Endothelial cell (in vitro differentiated cells): ENCODE measurements at places on chromosomes 4 and X.
A peak's percentile ranks its signal among the peaks of the same experiment; 100 is the strongest.

DNA sequence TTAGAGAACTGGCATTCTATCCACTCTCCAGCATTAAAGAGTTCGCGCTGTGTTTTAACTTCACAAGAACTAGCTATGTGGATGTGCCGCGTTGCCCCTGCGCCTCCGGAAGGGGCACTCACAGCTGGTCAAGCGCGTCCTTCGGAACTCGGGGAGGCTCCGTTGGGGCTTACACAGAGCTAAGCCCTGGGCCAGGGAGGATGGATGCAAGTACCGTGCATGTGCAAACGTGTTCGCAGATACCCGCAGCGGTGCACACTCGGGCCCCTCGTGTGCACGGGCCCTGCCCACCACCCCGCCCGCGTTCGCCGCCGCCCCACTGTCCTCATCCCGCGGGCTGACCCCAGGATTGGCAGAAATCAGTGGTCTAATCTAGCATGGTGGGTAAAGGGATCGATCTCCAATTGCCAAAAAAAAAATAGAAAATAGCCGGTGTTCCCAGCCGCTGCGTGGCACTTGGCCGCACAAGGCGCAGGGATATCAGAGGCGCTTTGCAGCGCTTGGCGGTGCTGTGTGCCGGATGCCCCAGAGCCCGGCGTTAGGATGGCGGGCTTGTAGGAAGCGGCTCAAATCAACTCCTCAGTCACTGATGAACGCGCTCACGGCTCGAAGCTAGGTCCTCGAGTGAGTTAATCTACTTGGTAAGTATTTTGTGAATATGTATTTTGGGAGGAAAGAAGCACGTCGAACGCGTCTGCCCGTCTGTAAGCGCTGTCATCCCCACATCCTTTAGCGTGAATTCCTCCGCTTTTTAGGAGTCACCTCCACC lies 989 bp upstream of the PCDH10 start:
- peak; percentile 52 for DNase-seq

DNA sequence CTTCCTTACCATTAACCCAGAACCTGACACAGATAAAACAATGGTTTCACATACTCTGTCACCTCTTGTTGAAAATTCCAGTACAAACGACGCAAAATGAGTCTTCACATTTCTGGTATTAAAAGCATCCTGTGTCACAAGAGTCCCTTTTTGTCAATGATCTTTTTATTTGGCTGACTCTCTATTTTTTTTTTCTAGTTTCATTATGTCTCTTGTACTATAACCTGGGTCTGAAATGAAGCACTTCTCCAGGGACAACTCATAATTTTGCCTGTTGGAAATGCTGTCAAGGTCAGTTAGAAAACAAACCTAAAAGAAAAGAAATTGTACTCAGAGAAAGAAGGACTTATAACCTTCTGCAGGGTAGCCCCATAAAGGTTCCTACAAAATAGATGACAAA lies 93.1 kb downstream of the NR3C2 start:
- DNase-seq = no peak

DNA sequence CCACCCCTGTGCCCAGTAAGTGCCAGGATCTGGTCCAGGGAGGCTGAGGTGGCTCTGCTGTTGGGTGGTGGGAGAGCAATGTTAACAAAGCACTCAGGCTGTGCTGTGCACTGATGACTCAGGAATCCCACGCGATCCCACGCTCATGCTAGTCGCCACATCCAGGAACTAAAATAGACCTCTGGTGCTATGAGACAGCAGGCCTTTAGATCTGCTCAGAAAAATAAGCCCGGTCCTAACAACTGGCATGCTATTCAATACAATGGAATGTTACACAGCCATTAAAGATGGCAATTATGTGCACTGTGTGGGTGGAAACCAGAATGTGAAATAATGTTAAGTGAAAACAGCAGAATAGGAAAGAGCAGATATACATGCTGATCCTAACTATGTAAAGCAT lies 26.0 kb downstream of the ARL13A start:
- no peak for DNase-seq

DNA sequence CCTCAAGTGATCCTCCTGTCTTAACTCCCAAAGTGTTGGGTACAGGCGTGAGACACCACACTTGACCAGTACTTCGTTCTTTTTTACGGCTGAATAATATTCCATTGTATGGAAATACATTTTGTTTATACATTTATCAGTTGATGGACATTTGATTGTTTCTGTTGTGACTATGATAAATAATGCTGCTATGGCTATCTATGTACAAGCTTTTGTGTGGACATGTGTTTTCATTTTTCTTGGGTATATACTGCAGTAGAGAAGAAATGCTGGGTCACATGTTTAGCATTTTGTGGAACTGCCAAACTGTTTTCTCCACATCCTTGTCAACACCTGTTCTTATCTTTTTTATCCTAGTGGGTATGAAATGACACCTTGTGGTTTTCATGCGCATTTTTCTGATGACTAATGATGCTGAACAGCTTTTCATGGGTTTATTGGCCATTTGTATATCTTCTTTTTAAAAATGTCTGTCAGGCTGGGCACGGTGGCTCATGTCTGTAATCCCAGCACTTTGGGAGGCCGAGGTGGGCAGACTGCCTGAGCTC lies 37.3 kb downstream of the SAT1 start:
- no peak for DNase-seq

GRCh38 chrX:22526339-22526738 lies 253.6 kb downstream of the CBLL2 start:
- DNase-seq = no peak

DNA sequence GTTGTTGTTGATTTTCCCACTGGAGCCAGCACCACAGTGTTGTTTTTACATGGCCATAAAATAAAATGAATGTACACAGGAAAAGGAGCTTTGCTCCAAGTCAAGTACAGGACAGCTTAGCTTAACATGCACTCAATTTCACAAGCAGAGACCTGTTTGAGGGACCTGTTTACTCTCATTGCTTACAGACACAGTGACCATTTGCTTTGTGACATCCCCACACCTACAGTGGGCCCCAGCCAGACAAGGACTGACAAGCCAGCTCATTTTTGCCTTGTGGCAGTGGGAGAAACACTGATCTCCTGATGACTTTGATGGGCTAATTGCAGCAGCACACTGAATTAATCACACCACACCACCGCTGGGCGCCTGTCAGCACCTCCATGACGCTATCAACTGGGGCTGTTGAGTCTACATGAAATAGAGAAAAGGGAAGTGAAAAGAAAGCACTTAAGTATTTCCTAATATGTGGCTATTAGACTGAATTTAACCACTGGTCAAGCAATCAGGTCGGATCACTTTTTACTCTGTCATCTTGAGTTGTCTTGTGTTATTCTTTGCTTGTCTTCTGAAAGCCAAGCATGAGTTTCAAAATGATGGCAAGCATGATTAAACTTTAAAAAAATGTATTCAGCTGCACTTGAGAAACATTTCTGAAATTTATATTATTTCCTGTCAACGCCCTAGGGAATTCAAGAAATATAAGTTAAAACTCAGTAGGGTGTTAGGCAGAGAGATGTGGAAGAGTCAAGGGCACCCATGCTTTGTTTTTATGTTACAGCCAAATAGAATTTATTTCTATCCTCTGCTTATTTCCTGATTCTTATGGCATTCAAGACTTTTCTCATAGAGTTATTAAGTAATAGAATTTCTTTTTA lies 557.7 kb downstream of the RAB28 start:
- no peak for DNase-seq

- DNase-seq = peak; percentile 46
These were observed 29.2 kb downstream of the EFHC2 start for GRCh38 chrX:44314259-44314734.

GRCh38 chr4:121599049-121599448 lies 97.7 kb downstream of the ANXA5 start:
- no peak for DNase-seq

GRCh38 chrX:44675362-44676024 lies 132.8 kb upstream of the FUNDC1 start:
- no peak for DNase-seq

GRCh38 chr4:184396570-184397515 lies 77.5 kb downstream of the IRF2 start:
- no peak for DNase-seq

DNA sequence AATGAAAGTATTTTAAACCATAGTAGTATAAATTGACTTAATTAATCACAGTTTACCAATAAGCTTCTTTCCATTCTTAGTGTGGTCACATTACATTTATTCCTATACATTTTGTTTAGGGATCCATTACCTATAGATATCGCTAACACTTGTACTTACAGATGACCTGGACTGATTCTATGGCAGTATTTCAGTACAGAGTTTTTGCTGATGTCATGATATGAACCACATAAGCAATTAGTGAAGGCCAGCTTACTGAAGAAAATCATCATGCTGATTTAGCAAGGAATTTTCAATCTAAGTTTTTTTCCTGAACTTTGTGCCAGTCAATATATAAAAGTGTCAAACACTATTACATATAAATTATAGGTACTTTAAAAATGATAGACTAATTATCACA lies 113.4 kb upstream of the HPGD start:
- no peak for DNase-seq

DNA sequence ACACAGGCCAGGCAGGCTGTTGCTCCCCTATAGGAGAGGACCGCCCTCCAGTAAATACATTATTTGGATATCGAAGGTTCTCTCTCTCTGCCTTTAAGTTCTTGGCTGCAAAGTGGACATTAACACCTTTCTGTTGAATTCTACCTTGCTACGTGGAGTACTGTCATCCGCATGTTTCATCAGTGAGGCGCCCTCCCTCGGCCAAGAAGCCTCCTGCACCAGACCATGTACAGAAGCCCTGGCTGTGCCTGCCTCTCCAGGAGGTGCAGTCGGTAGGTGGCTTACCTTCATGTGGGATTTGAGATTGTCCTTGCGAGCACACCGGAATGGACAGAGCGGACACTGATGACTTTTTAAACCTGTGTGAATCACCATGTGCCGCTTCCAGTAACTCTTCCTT lies 46.7 kb downstream of the ZNF827 start:
- peak; percentile 9 for DNase-seq

GRCh38 chr4:147029296-147029695 lies 83.6 kb upstream of the TTC29 start:
- no peak for DNase-seq

DNA sequence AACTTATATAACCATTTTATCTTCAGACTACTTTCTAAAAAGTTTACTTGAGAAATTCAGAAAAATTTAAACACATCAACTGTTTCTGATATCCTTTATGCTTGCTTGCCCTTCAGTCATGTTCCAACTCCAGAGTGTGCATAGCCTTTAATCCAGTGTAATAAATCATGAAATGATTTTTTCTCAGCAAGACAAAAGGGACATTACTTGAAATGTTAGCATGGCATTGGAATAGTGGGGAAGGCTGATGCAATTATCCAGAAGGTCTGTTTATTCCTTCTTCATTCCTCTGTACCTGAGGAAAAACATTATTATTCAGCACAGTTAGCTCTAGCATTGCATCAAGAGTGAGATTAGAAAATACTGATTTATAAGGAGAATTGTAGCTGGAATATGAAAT lies 209.9 kb downstream of the SLC7A11 start:
- no peak for DNase-seq

GRCh38 chr4:142683997-142684396 lies 162.1 kb downstream of the INPP4B start:
- DNase-seq = no peak

GRCh38 chr4:24473309-24473721 lies 111.0 kb downstream of the DHX15 start:
- DNase-seq = no peak

DNA sequence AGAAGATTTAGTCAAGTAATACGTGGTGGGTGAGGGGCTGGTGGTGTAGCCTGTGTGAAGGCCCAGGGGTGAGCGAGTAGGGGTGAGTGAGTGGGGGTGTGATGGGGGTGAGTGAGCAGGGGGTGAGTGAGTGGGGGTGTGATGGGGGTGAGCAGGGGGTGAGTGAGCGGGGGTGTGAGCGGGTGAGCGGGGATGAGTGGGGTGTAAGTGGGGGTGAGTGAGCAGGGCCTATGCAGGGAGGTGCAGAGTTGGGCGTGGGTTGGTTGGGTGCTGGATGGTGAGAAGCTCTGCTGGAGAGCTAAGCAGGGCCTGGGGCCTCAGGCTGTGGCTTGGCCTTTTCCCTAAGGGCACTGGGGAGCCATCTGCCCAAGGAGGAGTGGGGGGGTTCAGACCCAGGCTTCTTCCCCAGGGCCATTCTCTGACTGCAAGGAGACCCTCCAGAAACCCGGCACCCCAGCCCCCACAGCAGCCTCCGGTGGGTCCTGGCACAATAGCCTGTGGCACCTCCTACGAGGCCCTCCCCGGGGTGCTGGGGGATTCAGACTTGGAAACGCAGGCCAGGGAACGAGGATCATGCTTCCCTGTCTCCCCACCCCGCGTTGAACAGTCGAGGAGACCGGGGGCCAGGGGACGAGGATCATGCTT lies 30.4 kb downstream of the SH3TC1 start:
- no peak for DNase-seq

GRCh38 chrX:102684772-102685520 lies 27.3 kb upstream of the GPRASP2 start:
- no peak for DNase-seq

DNA sequence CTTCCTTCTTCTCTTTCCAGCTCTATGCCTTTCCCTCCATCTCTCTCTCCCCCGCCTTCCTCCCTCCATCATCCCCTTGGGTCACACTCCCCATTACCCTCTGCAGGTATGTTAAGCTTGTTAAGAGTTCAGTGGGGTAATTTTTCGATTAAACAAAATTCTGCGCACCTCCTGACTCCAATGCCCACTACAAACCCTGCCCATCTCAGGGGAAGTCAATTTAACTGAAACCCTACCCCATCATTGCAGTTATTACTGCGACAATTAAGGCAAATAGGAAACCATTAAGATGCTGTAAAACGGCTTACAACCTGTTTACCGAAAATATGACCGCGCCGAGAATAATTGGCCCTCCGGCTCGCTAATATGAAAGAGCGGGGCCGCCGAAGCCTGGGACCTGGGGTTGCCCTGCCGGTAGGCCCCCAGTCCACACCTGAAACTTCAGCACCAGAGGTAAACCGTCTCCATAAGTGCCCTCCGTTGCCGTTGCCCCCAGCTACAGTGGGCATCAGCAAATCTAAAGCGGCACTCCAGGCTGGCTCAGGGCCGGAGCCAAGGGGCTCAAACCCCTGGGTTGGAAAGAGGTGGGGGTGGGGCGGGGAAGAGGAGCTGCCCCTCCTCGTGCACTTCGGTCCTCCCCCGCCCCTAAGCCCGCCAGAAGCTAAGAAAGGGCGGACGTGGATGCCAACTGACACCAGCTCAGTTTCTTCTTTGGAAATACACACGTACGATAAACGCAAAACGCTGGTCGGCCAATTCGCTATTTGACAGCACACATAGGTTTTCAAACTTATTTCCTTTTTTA lies 4.8 kb downstream of the ARX start:
- no peak for DNase-seq

DNA sequence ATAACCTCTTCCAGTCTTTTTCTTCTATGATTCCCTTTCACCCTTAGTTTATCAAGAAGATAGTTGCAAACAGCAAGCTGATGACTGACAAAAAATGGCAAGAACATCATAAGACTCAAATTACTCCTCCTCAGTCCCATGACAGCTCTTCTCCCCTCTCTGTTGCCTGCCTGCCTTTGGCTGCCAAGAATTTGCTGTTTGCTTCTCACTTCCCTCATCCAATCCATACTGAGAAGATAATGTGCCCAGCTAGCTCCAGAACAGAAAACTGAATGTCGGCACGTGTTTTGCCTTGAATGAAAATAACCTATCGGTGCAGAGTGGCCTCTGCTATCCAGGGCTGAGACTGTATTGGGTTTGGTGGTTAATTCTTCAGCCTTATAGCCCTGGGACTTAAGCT lies 192.1 kb downstream of the PPARGC1A start:
- no peak for DNase-seq

- no peak for DNase-seq
These were observed 5.7 kb upstream of the DGAT2L6 start for GRCh38 chrX:70171624-70172023.

GRCh38 chr4:67160394-67160793 lies 384.9 kb downstream of the CENPC start:
- DNase-seq = no peak
